Endothelial cell of umbilical vein (primary cell): ENCODE measurements at places on chromosomes 7 and 10. TPM values are rescaled to one million over a fixed set of nuclear protein-coding genes. Genes with fewer than 3 reads are reported as not detected.

The DDC gene
- not detected in 2 replicates for total RNA-seq

The TEX47 gene
- total RNA-seq: not detected in 2 replicates

The MINPP1 gene
- 21.9 and 23.8 TPM in 2 replicates for total RNA-seq

The CRHR2 gene
- not detected in 2 replicates for total RNA-seq

The KIAA1217 gene
- total RNA-seq: 3.1 and 10.3 TPM in 2 replicates

The CLCN1 gene
- total RNA-seq: not detected in 2 replicates

The MNX1 gene
- not detected in 2 replicates for total RNA-seq

- DNase-seq: no peak
- H3K4me3 ChIP-seq: no peak overlapping the region
- peaks cover 8% of the 10 kb centered on the region for H3K4me1 ChIP-seq
- H3K27me3 ChIP-seq: peaks cover 4% of the 10 kb centered on the region
- no peak overlapping the region for H3K27ac ChIP-seq
Measured at GRCh38 chr7:134209322-134210015, 82.3 kb downstream of the LRGUK start.

DNA sequence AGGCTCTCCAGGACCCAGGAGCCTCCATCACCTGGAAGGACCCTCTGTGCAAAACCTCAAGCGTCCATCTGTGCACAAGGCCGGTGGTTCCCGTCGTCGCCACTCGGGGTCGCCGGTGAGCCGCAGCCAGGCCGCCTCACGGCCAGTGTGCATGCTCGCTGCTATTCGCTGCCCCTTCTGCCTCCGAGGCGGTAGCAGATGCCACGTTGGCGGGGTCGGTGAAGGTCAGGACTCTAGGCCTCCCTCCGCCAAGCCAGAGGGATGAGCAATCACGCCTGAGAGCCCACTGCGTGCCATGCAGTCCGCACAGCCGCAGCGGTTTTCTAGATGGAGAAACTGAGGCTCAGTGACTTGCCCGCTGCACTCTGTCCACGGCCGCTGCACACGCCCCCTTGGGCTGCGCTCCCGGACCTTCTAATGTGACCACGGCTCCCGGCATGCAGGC, 5.7 kb downstream of the UPK3B start:
- no peak for DNase-seq
- H3K27me3 ChIP-seq: no peaks in the 10 kb centered on the region
- H3K4me1 ChIP-seq: peaks cover 2% of the 10 kb centered on the region
- H3K27ac ChIP-seq: no peak overlapping the region

- no peak overlapping the region for H3K27ac ChIP-seq
- no peaks in the 10 kb centered on the region for H3K4me1 ChIP-seq
- no peak overlapping the region for H3K4me3 ChIP-seq
Measured at GRCh38 chr7:3747467-3747866, 446.4 kb downstream of the SDK1 start.

DNA sequence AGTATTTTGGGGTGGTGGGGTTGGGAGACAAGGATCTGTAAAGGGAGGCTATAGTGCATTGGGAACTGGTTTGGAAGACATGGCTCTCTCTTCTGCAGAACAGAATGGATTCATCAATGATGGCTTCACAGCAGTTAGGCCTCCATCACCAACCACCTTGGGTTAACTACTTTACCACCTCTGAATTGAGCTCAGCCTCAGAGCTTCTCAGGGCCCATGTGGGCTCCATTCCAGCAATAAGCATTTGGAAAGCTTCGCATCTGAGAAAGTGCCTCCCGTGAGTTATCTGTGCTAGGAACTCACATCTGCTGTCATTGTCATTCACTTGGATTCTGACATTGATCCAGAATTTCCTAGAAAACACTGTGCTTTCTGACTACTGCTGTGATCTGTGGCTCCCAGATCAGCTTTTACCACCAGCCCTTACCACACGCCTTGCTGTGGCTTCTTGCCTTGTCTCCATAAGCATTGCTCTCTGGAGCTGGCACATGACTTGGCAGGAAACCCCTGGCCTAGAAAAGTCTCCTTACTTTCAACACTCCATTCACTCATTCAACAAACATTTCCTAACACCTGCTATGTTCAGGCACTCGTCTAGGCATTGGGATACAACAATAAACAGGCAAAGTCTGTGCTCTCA, 70.7 kb upstream of the ADO start:
- H3K4me3 ChIP-seq: no peak overlapping the region
- H3K4me1 ChIP-seq: no peaks in the 10 kb centered on the region
- no peaks in the 10 kb centered on the region for H3K36me3 ChIP-seq
- H3K27ac ChIP-seq: no peak overlapping the region
- peaks cover 8% of the 10 kb centered on the region for H3K27me3 ChIP-seq

GRCh38 chr10:76514321-76514720, 1082.9 kb downstream of the LRMDA start:
- H3K4me3 ChIP-seq: no peak overlapping the region
- DNase-seq: no peak
- no peaks in the 10 kb centered on the region for H3K27me3 ChIP-seq
- H3K36me3 ChIP-seq: no peaks in the 10 kb centered on the region
- no peak overlapping the region for H3K27ac ChIP-seq

- H3K36me3 ChIP-seq: no peaks in the 10 kb centered on the region
- H3K27me3 ChIP-seq: peaks cover 5% of the 10 kb centered on the region
- H3K27ac ChIP-seq: no peak overlapping the region
- H3K4me1 ChIP-seq: no peaks in the 10 kb centered on the region
- H3K4me3 ChIP-seq: no peak overlapping the region
Measured at GRCh38 chr7:105924945-105925344, 38.1 kb upstream of the CDHR3 start.

- no peak overlapping the region for H3K4me3 ChIP-seq
- H3K4me1 ChIP-seq: peaks cover 3% of the 10 kb centered on the region
- H3K27ac ChIP-seq: no peak overlapping the region
- H3K27me3 ChIP-seq: no peaks in the 10 kb centered on the region
- H3K36me3 ChIP-seq: no peaks in the 10 kb centered on the region
Measured at GRCh38 chr7:111091593-111092358, 849 bp downstream of the LRRN3 start.

DNA sequence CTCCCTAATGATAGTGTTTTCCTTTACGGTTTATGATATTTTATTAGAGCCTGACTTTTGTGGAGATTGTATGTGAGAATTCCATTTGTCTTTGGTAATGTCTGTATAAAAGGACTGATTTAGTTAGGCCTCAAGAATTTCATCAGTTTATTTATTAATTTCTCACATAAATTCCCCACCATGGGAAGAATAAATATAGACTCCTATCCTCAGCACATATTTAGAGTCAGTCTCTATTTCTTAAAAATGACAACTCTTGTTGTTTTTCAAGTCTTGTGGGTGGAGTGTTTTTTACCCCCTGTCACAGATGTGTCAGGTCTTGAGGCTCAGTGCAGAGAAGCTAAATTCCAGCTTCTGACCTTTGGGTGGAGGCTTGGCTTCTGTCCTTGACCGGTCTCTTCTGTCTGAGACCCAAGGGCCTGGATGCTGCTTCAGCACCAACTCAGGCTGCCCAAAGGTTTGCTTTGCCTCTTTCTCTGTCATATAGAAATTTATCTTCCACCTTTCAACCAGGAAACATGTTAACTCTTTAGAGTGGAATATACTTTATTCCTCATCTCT, 117.3 kb upstream of the INHBA start:
- H3K36me3 ChIP-seq: no peaks in the 10 kb centered on the region
- no peak overlapping the region for H3K4me3 ChIP-seq
- DNase-seq: no peak
- no peak overlapping the region for H3K27ac ChIP-seq
- H3K27me3 ChIP-seq: no peaks in the 10 kb centered on the region
- H3K4me1 ChIP-seq: no peaks in the 10 kb centered on the region
